Fibroblast of the aortic adventitia (primary cell): ENCODE measurements at places on chromosomes 3 and 15.

DNA sequence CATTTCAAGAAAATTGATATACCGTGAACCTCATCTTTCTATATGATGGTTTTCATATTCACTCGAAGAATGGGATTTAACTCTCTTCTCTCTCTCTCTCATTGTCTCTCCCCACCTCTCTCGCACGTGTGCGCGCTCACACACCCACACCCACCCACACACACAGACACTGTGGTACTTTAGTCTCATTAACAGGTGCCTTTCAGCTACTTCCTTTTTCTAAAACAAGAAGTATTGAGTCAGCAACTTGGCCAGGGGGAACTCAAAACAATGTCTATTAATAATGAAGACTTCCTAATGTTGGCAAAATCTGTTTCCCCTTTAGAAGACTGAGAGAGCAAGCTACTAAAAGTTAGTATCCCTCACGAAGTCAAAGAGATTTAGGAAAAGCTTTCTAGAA lies 150.7 kb downstream of the TMCO5A start:
- DNase-seq: peak; percentile 19

GRCh38 chr3:178195824-178196223 lies 340.4 kb upstream of the KCNMB2 start:
- DNase-seq: peak; percentile 58

GRCh38 chr3:18369551-18370185 lies 55.5 kb downstream of the SATB1 start:
- no peak for DNase-seq

DNA sequence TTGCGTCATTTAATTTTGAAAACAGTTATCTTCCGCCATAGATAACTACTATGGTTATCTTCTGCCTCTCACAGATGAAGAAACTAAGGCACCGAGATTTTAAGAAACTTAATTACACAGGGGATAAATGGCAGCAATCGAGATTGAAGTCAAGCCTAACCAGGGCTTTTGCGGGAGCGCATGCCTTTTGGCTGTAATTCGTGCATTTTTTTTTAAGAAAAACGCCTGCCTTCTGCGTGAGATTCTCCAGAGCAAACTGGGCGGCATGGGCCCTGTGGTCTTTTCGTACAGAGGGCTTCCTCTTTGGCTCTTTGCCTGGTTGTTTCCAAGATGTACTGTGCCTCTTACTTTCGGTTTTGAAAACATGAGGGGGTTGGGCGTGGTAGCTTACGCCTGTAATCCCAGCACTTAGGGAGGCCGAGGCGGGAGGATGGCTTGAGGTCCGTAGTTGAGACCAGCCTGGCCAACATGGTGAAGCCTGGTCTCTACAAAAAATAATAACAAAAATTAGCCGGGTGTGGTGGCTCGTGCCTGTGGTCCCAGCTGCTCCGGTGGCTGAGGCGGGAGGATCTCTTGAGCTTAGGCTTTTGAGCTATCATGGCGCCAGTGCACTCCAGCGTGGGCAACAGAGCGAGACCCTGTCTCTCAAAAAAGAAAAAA lies 1.2 kb downstream of the B2M start:
- DNase-seq: peak; percentile 91

DNA sequence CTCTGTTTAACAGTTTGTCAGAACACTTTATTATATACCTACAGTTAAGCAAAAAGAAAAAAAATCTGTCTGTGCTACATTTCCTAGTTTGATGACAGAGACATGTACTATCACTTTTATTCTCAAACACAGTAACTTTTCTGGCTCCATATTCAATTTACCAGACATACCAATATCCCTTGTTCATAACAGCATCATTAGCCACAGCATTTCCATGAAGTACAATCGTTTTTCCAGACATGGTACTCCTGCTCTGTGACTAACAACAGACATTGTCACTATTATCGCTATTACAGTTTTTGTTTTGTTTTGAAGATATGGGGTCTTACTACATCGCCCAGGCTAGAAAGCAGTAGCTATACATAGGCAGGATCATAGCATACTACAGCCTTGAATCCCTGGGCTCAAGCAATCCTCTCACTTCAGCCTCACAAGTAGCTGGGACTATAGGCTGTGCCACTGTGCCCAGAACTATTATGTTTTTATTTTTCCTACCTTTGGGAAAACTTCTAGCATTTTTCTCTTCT lies 14.5 kb downstream of the TFDP2 start:
- no peak for DNase-seq

GRCh38 chr3:85760342-85760741 lies 801.6 kb downstream of the CADM2 start:
- no peak for DNase-seq

- DNase-seq: no peak
These were observed 304.0 kb downstream of the CACNA2D3 start for GRCh38 chr3:54426381-54426780.

GRCh38 chr3:25537516-25537915 lies 109.5 kb downstream of the RARB start:
- DNase-seq: no peak

DNA sequence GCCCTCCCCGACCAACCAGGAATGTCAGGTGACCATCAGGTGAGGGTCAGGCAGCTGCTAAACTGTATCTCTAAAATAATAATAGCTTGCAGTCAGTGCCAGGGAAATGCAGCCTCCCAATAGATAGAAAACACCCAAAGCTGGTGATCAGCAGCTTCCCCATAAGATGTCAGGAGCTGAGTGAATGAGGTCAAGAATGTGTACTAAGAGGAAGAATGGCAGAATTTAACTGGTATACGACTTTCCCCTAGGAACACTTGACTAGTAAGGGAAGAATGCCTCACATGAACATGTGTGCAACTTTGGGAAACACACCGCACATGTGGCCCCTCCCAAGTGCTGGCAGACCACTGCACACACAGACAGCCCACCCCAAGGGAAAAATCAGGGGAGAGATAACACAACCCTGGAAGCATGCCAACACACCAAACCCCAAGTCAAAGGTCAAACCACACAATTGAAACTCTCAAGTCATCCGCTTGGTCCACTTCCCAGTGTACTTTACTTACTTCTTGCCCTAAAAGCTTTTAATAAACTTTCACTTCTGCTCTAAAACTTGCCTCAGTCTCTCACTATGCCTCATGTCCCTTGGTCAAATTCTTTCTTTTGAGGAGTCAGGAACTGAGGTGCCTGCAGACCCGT lies 806.5 kb downstream of the OTOL1 start:
- DNase-seq: peak; percentile 52

- no peak for DNase-seq
These were observed 5.1 kb downstream of the TTC21A start for GRCh38 chr3:39112535-39112934.

- DNase-seq: no peak
These were observed 792.1 kb upstream of the LMCD1 start for GRCh38 chr3:7709376-7710082.

DNA sequence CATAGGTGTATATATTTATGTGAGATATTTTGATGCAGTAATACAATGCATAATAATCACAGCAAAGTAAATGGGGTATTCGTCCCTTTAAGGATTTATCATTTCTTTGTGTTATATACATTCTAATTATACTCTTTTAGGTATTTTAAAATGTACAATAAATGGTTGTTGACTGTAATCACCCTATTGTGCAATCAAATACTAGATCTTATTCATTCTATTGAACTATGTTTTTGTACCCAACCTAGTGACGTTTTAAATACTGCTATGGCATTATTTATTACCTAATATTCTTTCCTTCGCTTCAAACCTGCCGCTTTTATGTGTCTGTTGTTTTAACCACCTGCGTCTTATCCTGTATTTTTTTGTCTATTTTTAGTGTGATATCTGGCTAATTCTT lies 132.4 kb downstream of the ADAMTSL3 start:
- no peak for DNase-seq

DNA sequence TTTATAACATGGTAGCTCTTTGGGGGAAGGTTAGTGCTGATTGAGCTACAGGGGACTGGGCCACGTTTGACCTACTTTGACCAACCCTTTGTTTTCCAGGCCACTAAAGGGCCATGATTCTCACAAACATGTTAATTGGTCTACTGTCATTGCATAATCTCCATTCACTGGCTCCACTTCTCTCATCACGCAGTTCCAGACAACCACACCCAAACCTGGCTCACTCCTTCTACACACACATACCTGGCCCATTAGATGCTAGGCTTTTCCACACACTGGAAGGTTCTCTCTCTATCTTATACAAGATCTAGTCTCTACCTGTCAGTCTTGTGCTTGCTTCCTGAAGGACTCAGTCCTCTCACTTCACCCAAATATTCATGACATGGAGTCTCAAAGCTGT lies 15.9 kb downstream of the TGM5 start:
- no peak for DNase-seq

DNA sequence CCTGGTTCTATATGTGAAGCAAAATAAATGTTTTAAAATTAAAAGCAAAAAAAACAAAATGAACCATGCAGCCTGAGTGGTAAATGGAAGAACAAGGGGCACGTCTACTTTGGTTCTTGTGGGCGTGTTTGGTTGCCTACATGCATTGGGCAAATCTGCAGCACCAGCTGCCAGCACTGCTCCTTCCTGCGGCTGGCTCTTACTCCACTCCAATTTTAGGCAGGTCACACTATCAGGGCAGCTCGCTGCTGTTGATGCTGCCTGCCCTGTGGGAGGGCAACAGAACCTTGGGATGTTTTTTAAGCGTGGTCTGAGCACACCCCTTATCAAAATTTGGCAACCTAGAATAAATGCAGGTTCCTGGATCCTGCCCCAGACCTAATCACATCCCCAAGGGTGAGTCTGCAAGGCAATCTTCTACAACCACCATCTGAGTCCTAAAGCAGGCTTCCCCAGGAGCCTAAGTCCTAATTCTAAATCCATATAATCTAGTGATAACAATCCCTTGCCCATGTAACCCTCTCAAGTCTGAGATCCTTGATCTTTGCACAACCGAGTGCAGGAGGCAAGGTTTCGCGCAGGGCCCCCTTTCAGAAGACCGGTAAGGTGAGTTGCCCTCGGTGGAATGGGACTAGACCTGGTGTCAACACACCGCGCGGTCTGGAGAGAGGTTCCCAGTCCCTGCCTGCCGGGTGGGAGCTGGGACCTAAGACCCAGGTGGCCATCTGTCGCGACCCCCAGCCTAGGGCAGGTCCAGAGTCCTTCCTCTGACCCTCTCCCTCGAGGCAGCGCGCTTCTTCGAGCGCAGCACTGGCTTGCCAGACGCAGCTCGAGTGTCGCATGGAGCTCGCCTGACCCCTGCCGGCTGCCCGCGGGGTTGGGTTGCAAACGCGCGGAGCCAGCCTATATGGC lies 15.9 kb downstream of the IVD start:
- DNase-seq: peak; percentile 65

GRCh38 chr3:37816271-37816670 lies 45.4 kb upstream of the CTDSPL start:
- peak; percentile 35 for DNase-seq

DNA sequence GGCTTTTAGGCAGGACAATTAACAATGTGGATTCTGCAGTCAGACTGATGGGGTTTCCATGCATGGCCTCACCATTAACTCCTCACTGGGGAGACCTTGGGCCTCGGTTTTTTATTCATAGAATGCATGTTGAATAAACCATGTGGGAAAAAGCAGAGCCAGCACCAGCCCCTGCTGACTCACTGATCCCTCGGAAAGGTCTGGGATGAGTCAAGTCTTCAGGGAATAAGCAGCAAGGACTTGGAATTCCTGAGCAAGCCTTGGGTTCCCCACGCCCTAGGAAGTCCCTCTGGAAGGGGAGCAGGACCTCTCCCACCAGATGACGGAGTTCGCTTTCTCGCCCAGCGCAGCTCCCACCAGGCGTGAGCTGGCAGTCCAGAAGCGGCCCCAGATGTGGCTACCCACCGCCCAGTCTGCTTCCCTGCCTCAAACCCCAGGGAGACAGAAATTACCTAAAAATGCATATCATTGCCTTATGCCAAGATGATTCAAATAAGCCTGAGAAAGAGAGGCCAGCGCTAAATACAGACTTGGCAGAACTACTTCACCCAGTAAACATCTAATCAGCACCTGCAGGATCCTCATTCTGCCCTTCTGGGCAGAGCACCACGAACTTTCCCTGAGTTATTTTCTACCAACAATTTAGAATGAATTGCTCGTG lies 45.4 kb downstream of the BTD start:
- peak; percentile 100 for DNase-seq

DNA sequence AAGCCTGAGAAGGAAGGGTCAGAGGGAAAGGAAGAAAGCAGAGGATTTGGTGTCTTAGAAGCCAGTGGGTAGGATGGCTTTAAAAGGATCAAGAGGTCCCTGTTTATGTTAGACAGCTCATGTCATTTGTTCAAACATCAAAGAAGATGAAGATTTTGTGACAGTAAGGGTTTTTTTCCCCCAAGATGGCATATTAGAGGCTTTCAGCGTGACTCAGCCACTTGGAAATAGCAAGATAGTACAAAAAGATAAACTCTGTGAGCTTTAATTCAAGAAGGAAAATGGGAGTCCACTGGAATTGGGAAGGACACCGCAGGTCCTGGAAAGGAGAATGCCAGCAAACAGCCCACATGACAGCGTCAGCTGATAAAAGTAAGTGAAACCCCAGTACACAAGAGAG lies 467.1 kb upstream of the THBS1 start:
- DNase-seq: no peak

- no peak for DNase-seq
These were observed 317.2 kb upstream of the PROK2 start for GRCh38 chr3:72102112-72102616.

DNA sequence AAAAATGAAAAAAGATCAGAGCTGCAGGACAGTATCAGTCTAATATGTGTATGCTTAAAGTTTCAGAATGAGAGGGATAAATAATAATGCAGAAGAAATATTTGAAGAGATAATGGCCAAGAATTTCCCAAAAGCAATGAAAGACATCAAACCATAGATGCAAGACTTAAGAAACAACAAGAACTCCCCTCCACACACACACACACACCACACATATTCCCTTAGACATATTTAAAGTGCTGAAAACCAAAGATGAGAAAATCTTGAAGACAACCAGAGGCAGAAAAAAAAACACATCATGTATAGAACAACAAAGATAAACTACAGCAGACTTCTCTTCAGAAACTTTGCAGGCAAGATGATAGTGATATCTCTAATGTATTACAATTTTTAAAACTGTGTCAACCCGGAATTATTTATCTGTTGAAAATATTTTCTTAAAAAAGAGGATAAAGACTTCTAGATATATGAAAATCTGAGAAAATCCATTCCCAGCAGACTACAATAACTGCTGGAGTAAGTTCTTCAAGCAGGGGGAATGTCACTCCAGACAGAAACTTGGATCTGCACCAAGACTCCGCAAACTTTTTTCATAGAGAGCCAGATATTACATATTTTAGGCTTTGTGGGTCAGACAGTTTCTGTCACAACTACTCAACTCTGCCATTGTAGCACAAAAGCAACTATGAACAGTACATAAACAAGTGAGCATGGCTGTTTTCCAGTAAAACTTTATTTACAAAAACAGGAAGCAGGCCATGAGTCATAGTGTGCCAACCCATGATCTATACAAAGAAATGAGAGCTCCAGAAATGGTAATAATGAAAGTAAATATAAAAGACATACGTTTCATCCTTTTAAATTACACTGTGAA lies 223.4 kb upstream of the CGNL1 start:
- DNase-seq: peak; percentile 69

DNA sequence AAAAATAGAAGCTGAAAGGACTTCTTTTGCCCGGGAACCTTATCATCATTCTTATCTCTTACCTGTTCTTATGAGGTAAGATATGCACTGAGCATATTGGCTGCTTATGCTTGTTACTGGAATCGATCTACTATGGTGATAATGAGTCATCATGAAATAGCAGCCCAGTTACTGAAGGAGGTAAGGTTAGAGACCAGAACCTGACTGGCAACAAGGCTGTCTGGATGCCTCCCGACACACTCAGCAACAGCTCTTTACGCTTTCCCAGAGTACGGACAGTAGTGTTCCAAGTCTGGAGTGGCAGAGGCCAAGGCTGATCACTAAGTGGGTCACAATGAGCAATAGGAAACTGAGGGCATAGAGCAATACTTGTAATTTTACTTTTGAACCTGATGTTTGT lies 314.1 kb downstream of the NLGN1 start:
- no peak for DNase-seq
